DMS153 (cell line): ENCODE measurements at places on chromosomes 7 and 10.
A peak's percentile ranks its signal among the peaks of the same experiment; 100 is the strongest.

DNA sequence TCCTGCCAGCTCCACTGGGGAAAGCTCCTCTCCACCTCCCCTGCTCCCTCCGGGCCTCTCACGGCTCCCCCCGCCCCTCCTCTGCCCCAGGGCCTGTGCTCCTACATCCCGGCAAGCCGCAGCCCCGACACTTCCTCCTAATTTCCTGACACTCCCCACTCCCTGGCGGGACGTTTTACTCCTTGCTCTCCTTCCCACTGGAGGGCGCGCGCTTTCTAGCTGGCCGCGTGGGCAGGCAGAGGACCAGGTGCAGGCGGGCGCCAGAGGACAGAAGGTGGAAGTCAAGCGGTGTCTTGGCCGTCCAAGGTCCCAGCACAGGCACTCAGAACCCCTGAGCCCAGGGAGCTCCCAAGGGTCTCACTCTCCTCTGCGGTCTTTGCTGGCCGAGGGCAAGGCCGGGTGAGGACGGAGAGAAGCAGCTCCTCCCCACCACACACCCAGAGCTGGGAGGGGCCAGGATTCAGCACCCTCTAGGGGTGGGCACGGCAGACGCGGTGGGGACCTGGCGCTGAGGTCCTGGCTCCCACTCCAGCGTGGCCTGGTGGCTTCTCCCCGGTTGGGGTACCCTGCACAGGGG lies 19.1 kb downstream of the ADAM8 start:
- DNase-seq = no peak

GRCh38 chr7:46230990-46231305 lies 309.9 kb upstream of the IGFBP3 start:
- DNase-seq = no peak

DNA sequence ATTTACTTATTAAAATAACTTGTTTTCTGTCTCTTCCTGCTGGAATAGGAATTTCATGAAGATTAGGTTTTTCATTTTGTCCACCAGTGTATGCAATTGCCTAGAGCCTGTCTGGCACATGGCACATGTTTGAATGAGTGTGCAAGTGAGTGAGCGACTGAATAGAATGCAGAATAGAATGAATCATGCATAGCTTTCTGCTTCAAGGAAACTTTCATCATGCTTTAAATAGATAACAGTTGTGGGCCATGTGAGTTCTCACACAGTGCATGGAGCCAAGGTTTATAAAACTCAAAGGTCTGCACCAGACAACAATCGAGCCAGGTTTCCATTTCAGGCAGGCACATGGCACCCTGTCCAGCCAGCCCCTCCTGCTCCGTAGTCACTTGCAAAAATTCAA lies 74.2 kb upstream of the HECW1 start:
- no peak for DNase-seq

GRCh38 chr7:134829380-134829986 lies 50.0 kb downstream of the CALD1 start:
- no peak for DNase-seq

GRCh38 chr10:35341521-35341920 lies 5.2 kb downstream of the CCNY start:
- no peak for DNase-seq

DNA sequence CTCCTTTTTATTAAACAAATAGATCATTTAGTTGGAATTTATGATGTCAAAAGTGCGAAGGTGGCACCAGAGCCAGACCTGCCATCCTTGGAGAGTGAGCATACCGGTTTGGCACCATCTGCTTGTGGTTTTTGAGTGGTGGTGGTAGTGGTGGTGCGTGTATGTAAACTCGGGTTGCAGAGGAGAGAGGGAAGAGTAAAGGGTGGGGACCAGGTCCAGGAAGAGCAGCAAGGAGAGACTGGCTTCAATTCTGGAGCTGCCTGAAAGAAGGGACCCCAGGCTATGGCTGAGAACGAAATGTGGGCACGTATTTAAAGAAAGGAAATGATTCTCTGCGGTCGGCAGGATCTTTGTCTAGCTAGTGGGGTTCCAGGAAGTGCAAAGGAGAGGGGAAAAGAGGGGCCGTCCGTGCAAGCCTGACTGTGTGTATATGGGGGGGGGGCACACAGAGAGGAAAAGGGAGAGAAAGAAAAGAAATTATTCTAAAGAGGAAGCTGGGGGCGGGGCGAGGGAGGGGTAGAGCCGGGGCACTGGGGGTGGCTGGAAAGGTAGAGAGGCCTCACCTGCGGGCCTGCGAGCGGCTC lies 448 bp upstream of the GOLGA7B start:
- DNase-seq = peak; percentile 96

GRCh38 chr7:83836028-83836427 lies 187.1 kb upstream of the SEMA3E start:
- DNase-seq = no peak

DNA sequence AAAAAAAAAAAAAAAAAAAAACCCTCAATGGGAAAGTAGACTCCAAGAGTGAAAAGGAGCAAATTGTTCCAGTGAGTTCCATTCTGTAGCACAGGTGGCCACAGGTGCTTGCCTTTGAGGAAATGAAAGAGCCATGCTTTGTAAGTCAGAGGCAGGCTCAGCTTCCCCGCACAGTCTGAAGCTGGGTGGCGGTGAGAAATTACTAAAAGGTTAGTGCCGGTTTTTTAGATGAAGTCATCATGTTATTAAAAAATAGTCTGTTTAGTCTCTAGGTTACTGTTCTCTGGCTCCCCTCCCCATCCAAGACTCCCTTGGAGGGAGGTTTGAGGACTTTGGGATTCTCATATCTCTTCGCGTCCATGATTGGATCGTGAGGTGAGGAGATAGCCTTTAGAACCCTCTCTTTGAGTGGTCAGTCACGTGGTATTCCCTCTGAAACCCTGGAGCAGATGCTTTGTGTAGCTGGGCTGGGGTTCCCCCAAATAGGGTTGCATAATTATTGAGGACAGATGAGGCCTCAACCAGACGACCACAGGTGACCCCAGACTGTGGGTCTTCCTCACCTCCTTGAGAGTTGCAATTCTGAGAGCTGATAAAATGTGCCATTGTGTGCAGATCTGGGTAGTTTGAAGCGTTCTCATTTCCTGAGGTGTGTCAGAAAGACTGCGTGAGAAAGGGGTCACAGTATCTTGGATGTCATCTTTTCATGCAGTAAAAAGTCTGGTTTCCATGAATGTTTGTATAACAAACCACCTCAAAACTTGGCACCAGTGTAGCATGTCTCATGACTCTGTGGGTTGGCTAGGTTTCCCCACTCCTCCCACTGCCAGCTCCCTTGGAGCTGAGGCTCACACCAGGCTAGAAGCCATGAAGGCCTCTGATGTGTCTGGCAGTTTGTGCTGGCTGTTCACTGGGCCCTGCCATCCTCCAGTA lies 27.1 kb downstream of the OGDH start:
- no peak for DNase-seq

GRCh38 chr7:100711369-100711768 lies 5.4 kb downstream of the POP7 start:
- DNase-seq = no peak

DNA sequence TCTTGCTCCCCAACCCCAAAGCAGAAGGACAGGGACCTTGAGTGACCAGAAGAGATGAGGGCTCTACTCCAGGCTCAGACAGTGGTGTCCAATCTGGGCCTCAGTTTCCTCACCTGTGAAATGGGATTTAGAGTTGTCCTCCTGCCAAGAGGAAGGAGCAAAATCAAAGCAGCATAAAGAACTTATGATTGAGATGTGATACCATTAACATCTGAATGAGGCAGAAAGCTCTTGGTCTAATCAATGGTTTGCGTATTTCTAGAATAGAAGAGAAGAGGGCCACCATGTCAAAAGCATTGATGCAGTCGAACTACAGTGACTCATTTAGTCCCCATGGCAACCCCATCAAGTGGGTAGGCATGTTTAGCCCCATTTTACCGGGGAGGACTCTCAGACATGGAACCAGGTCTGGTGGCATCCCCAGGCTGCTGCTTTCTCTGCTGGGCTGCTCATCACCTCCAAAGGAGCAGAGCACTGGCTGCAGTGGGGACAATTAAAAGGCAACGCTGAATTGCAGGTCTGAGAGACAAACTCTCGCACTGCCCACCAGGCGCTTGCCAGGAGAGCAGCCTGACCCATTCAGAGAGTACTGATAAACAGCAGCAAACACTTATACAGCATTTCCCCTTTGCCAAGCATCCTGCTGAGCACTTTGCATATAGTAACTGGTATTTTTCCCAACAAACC lies 175.9 kb downstream of the NEURL1 start:
- no peak for DNase-seq

GRCh38 chr7:117076426-117076943 lies 123.2 kb downstream of the ST7 start:
- DNase-seq = no peak

DNA sequence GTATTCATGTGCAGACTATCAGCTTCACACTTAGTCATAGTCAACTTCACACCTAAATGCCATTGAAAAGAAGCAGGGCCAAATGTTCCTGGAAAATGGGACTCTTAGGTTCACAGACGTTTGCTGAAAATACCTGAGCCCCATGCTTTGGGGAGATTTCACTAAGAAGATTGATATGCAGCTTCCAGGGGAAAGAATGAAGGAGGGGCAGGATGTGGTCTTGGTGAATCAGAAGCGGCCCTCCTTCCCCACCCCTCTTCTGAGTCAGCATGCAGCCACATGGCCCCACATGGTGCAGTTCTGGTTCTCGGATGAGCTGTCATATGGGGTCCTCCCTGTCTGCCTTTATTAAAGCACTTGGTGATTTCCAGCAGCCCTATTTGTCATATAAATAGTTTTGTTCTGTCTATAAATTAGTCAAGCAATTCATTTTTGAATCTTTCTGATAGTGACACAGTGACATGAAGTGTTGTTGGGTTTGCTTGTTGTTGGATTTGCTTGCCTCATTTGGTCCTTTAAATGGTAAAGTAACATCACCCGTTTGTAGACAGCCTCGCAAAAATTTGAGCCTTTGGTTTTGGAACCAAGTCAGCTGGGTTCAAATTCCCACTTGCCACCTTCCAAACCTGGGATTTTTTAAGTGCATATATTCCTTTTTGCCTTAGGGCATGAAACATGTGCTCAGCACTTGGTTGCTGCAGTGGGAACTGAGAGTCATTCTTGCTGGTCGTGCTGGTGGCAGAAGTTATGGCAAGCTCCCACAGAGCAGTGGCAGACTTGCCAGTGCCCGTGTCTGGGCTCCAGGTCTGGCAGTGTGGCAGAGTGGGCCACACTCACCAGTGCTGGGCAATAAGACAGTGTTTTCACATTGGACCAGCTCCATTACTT lies 68.1 kb upstream of the CDK6 start:
- no peak for DNase-seq

DNA sequence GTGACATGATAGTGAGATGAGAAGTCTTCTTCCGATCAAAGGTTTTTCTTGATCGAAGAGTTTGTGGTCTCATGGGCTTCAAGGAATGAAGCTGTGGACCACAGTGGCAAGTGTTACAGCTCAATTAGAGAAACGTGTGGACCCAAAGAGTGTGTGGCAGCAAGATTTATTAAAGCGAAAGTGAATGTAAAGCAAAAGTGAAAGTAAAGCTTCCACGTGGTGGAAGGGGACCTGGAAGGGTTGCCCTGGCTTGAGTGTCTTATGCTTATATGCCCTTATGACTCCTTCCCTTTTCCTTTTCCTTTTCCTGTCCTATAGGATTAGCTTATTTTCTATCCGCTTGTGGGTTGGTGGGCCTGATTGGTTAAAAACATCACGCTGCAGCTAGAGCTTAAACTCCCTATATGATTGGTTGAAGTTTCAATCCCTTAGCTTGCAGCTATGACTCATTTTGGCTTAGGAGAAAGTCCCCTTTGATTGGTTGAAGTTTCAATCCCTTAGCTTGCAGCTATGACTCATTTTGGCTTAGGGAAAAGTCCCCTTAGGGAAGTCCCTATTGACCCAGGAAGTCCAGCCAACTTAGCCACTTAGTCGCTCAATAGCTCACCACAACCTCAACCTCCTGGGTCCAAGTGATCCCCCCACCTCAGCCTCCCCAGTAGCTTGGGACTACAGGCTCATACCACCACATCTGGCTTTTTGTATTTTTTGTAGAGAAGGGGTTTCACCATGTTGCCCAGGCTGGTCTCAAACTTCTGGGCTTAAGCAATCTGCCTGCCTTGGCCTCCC lies 34.7 kb downstream of the MRPS24 start:
- no peak for DNase-seq

DNA sequence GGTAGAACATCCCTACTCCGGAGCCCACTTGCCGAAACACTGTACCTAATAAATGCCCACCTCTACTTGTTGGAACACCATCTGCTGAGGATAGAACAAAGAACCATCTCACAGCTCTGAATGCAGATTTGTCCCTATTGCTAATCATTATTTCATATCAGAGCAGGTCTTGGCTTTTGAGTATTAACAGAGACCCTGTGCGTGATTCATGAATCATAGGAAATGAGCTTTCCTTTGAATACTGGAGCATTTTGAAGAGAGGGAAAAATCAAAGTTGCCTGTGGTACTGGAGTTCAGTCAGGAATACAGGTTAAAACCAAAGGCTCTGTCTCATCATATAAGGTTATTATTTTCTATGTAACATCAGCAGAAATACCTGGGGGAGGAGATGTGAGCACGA lies 1132.3 kb downstream of the XPNPEP1 start:
- DNase-seq = no peak

GRCh38 chr7:1385809-1386622 lies 73.3 kb downstream of the MICALL2 start:
- DNase-seq = no peak

- DNase-seq = no peak
Observed at GRCh38 chr10:55747244-55747643, 613.8 kb downstream of the ZWINT start.

- DNase-seq = no peak
Observed at GRCh38 chr10:46097576-46098317, 51.7 kb upstream of the MSMB start.

DNA sequence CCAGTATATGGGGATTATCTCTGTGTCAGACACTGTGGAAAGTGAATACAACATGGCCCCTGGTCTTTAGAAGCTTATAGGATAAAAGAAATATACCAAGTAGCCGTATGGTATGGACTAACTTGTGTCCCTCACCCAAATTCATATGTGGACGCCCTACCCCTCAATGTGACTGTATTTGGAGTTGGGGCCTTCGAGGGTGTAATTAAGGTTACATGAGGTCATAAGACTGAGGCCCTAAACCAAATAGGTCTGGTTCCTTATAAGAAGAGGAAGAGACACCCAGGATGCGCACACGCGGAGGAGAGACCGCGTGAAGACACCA lies 36.3 kb downstream of the ASB13 start:
- no peak for DNase-seq

GRCh38 chr7:875476-876076 lies 778 bp upstream of the GET4 start:
- DNase-seq = no peak
